ENCODE measurements at places on chromosomes 1 and 21.

DNA sequence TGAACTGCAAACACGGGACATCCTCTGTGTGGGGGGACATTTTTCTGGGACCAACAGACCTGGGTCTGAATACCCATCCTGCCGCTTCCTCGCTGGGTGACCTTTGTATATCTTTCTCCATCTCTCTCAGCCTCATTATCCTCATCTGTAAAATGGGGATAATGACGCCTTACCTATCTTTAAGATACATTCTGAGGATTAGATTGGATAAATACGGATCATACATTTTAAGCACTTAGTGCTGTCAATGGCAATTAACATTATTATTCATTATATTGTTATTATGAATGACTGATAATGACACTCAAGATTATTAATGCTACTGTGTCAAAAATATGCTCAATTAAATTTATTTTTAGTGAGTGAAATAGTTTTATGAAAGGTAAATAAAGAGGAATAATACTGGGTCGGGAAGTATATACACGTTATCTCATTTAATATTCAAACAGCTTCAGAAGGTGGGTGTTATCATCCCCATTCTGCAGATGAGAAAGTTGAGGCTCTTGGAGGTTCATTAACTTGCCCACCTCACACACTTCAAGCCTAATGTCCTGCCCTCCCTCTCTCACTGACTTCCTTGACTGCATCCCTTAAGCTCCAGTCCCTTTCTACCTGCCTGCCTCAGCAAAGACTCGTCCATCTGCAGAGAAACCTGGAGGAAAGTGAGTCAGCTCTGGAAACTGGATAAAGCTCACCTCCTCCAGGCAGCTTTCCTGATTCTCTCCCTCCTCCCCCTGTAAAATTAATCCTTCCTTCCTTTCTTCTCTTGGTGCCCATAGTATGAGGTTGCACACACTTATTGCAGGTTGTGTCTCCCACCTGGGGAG, 120.7 kb upstream of the JUN start:
- no peak for DNase-seq

DNA sequence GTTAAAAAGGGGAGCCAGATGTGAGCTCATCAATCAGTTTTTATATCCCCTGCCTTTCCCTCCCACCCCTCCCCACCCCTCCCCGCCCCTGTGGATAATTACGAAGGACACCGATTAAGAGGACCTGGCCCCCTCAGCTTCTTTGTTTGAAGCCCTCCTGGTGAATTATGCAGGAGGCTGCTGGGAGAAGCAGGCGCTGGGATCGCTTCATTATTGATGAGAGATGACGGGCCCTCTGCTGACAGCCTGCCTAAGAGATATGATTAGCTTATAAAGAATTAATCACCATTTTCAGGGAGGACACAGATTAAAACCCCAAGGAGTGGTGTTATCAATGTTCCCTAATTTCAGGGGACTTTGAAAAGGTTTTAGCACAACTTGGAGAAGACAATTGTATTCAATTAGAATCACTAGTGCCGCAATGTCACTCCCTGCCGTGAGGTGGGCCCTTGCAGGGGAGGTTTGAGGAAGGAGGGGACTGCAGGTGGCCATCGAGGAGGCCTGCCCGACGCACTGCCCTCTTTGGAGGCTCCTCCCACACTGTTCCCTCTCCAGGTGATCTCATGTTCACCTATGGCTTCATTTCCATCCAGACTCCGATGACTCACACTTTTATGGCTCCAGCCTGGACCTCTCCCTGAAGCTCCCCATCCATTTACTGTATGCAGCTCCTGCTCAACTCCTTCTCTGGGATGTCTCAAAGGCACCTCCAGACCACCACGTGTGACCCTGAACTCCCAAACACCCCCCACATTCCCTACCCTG, 67.0 kb upstream of the KLHDC7A start:
- DNase-seq = no peak

DNA sequence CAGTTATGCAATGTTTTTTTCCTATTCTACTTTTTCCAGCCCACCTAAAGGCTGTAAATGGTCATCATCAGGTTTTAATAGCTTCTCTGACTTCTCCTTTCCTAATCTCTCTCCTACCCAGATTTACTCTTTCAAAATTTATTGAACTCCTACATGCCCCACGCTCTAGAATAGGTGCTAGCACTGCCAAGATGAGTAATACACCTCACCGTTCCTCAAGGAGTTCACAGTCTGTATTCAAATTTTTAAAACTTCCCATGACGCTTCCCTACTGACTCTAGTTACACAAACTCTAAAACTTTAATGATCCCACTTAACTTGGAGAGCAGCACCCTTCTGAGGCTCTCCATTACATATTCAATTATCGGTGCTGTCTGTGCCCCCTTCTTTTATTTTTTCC, 51.6 kb downstream of the ALG14 start:
- no peak for DNase-seq

- no peak for DNase-seq
Measured at GRCh38 chr1:70503358-70503757, 92.3 kb downstream of the CTH start.

DNA sequence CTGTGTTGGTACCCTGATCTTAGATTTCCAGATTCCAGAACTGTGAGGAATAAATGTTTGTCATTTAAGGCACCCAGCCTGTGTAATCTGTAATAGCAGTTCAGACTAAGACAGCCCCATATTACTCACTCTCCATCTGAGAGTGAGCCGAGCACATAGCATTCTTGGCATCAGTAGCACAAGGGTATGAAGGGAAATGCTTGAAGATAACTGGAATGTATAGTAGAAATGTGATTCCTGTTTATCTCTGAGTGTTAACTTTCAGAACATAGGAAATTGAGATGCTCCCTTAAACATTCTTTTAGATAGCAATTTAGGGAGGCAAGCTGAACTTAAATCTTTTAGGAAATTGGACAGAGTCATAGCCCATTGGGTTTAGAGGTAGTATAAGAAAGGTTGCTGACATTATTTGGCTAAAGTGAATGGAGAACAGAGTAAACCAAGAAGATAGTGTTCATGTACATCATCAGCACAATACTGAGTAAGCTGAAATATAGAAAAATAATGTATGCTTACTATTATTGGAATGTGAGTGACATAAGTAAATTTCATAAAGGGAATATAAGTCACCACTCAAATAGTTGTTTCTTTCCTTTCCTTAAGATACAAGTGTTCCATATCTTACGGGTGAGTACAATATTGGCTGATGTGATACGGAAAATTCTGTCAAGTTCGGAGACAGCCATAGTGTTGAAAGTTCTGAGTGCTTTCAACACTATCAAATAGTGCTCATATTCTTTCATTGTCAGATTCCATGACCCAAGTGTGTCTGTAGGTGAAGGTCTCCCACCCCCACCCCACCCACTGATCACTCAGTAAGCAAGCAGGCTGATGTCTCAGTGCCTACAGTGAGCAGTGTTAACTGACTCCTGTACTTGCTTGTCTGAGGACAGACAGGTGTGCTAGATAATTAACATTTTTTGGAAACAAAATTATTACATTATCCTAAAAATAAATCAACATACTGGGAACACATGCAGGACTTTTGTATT, 73.7 kb downstream of the LRRC8D start:
- no peak for DNase-seq

DNA sequence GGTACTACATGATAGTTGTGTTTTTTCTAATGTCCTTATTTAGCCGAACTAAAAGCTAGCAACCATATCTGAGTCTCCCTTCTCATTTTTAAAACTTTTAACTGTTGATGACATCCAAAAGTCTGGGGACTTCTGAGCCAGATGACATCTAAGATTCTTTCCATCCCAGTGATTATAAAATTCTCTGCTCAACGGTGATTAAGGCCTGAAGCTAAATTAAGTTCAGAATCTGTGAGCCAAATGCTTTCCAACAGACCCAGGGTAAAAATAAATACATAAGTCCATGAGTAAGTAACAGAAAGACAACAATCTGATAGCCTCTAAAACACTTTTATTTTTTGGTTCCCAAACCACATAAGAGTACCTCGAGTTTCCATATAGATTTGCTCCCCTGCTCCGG, 13.1 kb upstream of the PTP4A2 start:
- DNase-seq = no peak

GRCh38 chr1:228274452-228275178, 66.8 kb downstream of the OBSCN start:
- no peak for DNase-seq

GRCh38 chr1:38055398-38055797, 8.8 kb upstream of the POU3F1 start:
- DNase-seq = no peak

DNA sequence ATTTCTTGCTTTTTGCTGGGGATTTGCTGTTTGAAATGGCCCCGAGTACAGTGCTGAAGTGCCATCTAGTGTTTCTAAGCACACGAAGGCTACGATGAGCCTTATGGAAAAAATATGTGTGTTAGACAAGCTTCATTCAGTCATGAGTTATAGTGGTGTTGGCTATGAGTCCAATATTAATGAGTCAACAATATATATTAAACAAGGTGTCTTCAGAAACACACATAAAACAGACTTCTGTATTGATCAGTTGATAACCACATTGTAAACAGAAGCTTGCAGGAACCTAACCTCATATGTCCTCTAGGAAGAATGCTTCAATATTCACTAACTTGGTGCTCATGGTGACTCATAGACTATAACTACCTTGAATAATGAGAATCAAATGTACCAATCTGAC, 1.7 kb upstream of the GJB5 start:
- DNase-seq = no peak

- no peak for DNase-seq
Measured at GRCh38 chr1:175172503-175172902, 20.1 kb downstream of the KIAA0040 start.

DNA sequence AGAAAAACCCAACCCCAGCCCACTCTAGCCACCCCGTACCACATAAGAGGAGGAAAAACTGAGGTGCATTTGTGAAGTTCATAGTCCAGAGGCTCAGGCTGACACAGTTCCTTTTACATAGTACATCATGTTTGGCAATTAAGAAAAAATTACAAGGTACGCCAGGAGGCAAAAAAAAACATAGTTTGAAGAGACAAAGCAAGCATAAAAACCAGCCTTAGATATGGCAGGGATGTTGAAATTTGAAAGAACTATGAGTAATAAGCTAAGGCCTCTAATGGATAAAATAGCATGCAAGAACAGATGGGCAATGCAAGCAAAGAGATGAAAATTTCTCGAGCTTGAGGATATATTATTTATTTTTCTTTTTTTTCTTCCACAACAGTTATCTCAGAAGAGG, 31.9 kb downstream of the MIXL1 start:
- no peak for DNase-seq

GRCh38 chr1:41315146-41315822, 46.0 kb upstream of the FOXO6 start:
- no peak for DNase-seq

DNA sequence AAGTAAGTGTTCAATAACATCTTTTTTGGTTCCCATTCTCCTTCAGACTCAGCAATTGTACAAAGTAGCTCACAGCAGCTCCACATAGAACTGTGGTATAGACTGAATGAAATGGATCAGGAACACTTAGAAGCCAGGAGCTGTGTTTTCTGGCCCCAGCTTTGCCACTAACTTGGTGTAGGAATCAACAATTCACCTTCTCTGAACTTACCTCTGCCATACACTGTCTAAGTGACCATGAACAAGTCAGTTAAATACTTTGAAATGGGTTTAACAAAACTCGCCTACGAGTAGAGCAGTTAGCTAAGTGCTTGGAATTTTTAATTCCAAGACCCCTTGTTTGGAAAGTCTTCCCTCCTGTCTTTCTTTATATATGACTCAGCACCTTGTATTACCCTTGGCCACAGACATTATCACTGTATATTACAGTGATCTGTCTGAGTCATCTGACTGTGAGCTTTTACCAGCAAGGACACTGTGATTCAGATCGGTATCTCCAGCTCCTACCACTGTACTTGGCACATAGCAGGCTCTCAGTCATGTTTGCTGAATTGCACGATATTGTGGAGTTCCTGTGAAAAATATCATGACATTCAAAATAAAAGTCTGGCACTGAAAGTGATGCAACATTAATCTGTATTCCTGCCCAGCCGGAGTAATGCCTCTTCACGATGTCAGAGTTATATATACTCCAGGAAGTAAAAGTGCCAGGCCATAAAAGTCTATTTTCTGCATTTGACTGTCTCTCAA, 101.7 kb upstream of the BEND5 start:
- no peak for DNase-seq

DNA sequence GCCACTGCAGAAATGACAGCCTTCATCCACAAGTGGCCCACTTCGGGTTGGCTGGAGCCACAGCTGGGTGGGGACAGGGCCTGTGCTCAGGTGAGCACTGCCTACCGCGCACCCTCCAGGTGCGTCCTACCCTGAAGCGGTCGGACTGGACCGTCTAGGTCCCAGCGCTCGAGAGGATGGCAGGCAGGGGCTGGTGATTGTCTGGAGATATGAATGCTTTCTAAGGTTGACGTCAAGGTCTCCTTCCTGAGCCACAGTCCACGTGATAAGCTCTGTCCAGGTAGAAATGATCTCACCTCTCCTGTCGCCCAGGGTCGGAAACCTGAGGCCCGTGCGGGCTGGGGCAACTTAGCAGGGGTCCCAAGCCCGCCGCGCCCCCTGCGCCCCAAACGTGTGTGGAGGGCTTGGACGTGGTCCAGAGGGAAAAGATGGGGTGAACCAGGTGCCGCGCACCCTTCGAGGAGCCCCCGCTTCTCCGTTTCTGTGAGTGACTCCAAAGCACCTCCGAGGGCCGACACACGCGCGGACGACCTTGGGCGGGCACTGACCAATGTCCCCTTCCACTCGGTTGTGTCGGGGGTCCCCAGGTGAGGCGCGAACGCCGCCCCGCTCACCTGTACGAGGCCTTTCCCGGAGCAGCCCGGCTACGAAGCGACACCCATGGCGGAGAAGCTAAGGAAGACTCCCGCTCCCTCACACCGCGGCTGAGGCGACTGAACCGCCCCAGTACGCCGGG, 853 bp upstream of the DOP1B start:
- DNase-seq = no peak

GRCh38 chr1:10635085-10635896, 160.5 kb downstream of the PEX14 start:
- DNase-seq = no peak

DNA sequence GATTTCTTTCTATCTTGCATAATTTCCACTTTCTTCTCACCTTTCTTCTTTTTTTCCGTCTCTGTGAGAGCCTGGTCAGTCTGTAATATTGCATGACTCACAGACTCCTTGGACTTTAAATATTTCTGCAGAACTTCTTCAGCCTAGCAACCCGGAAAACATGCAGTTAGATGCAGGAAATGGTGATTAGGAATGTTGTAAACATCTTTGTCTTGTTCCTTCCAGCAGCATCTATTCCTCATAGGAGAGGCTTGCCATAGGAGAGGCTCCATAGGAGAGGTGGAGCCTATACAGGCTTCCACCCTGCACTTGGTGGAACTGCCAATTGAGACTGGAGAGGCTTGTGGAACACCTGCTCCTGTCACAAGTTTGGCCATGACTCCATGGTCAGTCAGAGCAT, 10.0 kb downstream of the GBP5 start:
- DNase-seq = no peak
